NCI-H524 treated with DMSO at 0.1 percent for 48 hours (cell line): ENCODE measurements at places on chromosomes 6 and 20.
A peak's percentile ranks its signal among the peaks of the same experiment; 100 is the strongest.

DNA sequence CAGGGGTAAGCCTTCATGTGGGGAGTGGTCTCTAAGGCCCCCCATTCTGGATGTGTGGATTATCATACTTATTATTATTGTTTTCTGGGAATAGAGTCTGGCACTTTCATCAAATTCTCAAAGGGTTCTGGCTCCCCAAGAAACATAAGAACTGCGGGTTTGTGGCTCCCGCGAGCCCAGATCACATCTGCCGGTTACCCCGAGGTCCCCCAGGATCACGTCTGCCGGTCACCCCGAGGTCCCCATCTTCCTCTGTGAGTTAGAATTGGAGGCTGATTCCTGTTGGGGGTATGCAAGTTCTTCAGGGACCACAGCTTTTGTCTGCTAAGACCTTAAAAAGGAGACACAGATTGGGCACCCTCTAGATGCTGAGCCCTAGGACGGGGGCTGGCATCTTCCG is 116.7 kb upstream of the FRMD1 start:
- DNase-seq = no peak

GRCh38 chr20:11467436-11467835 is 450.3 kb upstream of the BTBD3 start:
- no peak for DNase-seq

GRCh38 chr6:41463062-41463930 is 82.9 kb upstream of the FOXP4 start:
- peak; percentile 81 for DNase-seq

DNA sequence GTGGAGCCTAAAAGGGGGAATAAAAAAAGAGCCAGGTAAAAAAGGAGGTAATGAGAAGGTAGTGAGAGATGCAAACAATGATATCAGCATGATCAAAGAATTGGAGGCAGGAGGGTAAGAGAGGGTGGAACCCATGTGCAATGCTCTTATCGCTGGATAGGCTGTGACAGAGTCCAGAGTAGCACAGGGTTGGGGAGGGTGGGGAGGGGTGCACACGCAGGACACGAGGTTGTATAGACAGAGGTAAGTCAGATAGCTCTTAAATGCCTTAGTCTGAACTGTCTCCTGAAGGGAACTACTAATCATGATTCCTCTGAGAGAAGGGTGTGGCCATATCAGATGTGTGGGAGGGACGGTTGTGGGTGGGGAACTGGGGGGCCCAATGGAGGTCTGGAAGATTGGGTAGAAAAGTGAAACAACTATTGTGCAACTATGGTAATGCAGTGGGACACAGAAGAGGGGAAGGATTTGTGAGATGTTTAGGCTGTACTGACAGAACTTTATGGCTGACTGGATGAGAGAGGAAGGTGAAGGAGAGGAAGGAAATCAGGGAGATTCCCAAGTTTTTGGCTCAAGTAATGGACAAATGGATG is 354.8 kb downstream of the BTBD9 start:
- DNase-seq = no peak

GRCh38 chr6:154388803-154389202 is 32.2 kb upstream of the IPCEF1 start:
- DNase-seq = no peak

DNA sequence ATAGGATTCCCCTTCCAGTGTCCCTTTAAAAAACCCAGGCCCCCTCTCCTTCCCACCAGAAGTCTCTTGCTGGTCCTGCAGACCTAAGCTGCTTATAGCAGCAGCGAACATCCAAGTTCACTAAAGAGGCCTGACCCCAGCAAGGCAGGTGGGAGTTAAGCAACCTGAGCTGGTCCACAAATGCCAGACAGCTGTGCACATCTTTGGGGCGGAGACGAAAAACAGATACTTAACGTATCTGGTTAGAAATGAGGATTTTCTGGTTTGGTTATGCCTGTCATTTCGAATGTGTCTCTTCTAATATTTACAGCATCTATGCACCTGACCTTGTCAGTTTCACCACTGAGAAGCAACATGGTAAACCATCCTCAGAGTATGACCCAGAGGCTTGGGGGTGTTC is 87.8 kb downstream of the SLC2A10 start:
- DNase-seq = peak; percentile 69

- no peak for DNase-seq
Observed at GRCh38 chr6:132041706-132042105, 90.5 kb upstream of the CCN2 start.

GRCh38 chr6:15344192-15344519 is 98.3 kb downstream of the JARID2 start:
- no peak for DNase-seq
